ENCODE measurements at places on chromosomes 1 and 21. TPM values are rescaled to one million over a fixed set of nuclear protein-coding genes. Genes with fewer than 3 reads are reported as not detected.

GRCh38 chr1:204633665-204634064 lies 51.9 kb downstream of the LRRN2 start:
- no peak for DNase-seq

DNA sequence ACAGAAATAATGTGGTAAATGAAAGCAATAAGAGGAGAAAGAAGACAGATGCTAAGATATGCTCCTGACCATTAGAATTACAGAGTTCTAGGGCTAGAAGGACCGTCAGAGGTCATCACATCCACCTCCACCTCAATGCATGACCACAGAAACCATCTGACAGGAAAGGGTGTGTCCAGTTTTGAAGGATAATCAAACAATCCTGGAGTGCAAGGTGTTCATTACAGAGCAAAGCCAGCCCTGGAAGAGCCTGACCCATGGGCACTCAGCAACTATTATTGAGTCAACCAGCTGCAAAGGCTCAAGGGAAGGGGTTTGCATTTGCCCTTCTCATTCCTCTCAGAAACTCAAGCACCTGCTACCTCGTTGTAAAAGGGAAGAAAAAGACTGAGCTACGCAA lies 46.4 kb downstream of the TOR1AIP2 start:
- no peak for DNase-seq

DNA sequence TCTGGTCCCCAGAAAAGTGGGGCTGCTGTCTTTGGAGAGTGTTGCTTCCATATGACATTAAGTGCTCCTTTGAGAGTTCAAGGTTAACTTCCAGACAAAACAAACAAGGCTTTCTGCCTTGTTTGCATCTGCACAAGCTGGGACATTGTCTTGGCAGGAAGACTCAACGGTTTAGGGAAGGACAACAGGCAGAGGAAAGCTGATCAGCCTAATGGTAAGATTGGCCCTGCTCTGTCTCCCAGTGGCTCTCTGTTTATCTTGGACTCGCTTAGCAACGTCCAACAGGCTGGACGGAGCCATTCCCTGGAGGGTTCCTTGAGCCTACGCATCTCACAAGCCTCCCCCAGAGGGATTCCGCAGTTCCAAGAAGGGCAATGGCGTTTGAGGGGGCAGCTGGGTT lies 62.2 kb upstream of the SLC44A3 start:
- DNase-seq: peak; percentile 45

DNA sequence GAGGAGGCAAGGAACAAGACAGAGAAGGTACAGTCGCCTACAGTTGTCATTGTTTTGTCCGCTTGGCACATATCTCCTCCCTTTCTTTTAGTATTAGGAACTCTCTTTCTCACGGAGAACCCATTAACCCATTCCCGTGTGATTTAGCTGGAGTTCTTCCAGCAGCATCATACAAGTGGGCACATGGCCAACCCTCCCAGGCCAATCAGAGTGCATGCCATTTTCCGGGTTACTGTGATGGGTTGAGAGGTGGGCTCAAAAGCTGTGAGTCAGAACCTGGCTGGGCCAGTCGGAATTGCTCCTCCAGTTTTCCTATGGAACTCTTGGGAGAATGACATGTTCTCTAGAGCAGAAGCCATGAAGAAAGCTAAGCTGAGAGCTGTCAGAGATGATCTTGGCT lies 83.1 kb upstream of the SOD1 start:
- DNase-seq: no peak

DNA sequence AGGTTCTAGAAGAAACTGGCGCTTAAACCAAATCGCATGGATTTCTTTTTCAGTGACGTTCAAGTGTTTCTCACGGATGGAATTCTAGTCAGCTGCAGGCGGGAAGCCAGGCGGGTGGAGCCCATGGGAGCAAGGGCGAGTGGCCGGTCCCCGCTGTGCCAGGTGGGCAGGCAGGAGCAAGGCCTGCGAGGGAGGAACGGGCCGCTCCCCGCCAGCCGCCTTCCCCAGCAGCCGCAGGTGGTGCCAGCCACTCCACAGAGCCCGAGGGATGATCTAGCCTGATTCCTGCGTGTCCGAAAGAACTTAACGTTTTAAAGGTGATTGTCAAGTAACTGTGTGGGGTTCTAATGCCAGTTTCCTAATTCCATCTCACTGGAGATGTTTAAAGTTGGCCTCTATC lies 9.1 kb downstream of the PEX10 start:
- DNase-seq: no peak

DNA sequence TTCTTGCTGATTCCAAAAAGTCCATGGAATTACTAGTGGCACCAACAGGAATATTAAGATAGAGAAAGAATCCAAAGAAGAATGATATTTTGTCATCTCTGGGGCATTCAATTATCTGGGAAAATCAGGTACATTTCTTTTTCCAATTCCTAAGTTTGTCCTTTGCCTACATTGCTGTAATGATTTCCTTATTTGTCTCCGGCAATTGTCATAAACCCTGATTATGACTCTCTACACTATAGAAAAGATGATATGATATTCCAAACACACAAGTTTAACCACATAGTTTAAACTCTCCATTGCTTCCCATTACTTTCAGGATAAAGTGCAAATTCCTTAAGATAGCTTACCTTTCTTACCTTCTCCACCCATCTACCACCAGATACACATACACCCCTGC lies 647.0 kb downstream of the PLPP3 start:
- DNase-seq: no peak

- DNase-seq: peak; percentile 70
Measured at GRCh38 chr1:18948913-18949685, 7.4 kb downstream of the IFFO2 start.

- DNase-seq: peak; percentile 62
Measured at GRCh38 chr1:152328801-152329391, 3.9 kb upstream of the FLG start.

DNA sequence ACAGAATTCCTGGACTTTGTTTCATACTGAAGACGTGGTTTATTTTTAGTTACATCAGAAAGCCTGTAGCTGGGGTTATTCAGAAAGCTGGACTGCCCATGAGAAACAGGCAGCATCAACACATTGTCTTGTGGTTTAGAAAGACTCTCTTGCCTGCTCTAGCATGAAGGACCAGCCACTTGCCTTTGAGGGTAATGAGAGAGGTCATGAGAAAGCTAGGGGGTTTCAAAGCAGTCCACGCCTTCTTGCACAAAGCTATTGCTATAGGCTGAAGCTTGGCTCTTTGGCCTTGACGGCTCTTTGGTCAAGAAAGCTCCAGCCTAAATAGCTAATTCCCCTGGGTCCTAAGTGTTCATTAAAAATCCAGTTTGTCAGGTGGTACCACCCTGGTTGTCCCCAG lies 208.1 kb downstream of the PRDM2 start:
- DNase-seq: no peak

GRCh38 chr1:1600861-1601563 lies 1.1 kb upstream of the FNDC10 start:
- DNase-seq: no peak

- DNase-seq: peak; percentile 30
Measured at GRCh38 chr1:47934243-47934805, 62.9 kb downstream of the TRABD2B start.

GRCh38 chr1:206778031-206778430 lies 5.7 kb upstream of the IL10 start:
- no peak for DNase-seq

- DNase-seq: no peak
Measured at GRCh38 chr1:76510672-76511557, 356.4 kb upstream of the ST6GALNAC5 start.

GRCh38 chr1:172003766-172004530 lies 162.7 kb downstream of the DNM3 start:
- DNase-seq: peak; percentile 32

GRCh38 chr1:3067301-3067670 lies 1.7 kb upstream of the PRDM16 start:
- DNase-seq: no peak

- DNase-seq: peak; percentile 94
Measured at GRCh38 chr1:247007511-247008405, at the start of gene ZNF695. ZNF695 (minus strand) TSS chr1:247008057; CDS start chr1:247007908, 149 bp downstream.

DNA sequence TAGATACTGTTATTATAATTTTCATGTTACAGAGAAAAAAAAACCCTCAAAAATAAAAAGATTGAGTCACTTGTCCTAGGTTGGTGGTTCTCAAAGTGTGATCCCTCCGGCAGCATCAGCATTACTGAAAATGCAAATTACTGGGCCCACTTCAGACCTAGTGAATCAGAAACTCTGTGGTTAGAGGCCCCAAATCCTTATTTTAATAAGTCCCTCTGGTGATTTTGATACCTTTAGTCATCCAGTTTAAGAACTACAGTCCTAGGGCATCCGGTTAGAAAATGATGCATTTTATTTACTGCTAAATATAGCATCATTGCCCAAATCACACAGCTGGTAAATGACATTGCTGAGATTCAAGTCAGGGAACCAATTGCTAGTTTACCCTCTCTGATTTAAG lies 203.7 kb upstream of the RUNX1 start:
- DNase-seq: peak; percentile 28

DNA sequence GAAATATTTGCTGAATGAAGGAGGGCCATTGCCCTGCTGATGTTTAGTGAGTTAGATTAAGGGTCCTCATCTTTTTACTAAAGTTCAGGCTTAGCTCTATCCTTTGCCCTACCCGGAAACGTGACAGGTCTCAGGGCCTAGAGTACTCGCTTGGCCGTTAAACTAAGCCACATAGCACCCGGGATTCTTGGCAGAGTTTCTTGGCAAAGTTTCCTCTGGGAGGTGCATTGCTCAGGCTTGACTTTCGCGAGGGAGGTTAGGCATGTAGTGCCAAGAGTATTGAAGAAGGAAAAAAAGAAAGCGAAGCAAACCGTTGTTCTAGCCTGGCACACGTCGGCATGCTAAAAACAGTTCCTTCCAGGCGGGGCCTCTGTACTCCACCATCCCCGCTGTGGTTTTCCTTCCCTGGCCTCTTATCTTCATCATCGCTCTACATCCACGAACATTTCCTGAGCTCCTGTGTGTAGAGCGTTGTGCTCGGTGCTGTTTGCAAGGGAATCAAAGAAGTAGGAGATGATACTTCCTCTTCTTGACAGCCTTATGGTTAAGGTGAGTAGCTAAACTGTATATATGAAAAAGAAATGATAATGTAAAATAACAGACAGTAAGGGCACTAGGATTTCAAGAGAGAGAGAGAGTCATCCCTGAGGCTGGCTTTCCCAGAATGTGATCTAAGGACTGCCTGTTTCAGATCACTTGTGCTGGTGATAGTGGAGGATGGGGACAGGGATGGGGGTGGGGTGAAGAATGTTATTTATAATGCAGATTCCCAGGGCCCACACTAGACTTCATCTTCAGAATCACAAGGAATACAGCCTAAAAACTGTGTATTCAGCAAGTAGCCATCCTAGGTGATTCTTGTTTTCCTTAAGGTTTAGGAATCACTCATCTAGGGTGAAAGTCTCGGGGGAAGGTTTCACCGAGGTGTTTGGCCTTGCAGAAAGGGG lies 18.8 kb downstream of the RNF220 start:
- DNase-seq: peak; percentile 51

DNA sequence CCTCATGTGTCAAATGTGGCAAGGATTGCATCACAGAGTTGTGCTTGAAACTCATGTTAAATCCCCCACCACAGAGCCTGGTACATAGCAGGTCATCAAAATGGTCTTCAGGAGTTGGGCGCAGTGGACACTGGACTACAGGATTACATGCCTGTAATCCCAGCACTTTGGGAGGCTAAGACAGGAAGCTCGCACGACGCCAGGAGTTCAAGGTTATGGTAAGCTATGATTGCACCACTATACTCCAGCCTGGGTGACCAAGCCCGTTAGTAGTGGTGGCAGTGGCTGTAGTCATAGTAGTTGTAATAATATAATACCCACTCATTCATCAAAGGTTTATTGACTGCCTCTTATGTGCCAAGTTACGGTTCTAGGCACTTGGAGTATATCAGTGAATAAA lies 123.4 kb upstream of the IRF2BP2 start:
- DNase-seq: no peak

DNA sequence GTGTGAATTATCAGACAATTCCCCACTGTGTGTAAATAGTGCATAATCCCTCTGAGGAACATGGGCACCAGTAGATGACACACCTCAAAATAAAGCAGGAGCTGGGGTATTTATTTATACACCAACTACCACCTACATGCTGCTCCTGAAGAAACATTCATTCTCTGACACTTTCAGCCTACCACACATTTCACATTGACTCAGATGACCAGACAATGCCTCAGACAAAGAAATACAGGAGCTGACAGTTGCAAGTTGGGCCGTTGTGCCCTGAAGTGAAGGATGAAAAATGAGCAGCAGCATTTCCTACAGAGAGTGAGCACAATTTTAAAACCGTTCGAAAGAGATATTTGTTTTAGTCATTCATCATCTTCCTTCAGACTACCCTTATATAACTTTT lies 63.2 kb downstream of the RGS2 start:
- no peak for DNase-seq

- DNase-seq: no peak
Measured at GRCh38 chr21:29550205-29550604, 251.5 kb downstream of the BACH1 start.

DNA sequence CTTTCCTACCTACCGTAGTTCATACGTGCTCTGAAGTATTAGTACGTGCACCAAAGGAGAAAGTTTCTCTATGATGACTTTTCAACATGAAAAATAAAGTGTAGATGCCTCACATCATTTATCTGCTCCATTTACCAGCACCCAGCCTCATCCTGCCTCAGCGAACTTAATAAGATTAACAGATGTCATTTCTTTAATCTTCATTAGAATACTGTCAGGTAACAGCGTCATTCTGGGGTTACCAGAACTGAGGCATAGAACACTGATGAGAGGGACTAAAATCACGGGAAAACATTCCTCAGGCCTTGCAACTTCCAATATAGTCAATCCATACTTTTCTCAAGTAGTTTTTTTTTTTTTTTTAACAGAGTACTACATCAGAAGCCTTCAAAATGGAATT lies 43.2 kb upstream of the DISC1 start:
- no peak for DNase-seq

DNA sequence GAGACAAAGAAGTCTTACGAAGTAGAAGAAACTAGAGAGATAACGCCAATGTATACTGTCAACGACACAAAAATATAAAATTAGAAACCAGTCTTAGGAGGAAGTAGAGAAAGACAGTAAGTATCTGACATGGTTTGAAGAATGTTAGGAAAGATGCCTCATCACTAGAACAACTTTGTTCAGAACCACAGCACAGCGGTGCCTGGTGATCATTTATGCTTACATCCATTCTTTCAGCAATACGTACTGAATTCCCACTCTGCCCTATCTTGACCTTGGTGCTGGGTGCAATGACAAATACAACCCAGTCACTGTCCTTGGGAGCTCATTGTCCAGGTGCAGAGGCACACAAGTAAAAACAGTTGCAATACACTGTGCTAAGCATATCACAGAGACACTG lies 104.4 kb downstream of the TM2D1 start:
- no peak for DNase-seq

- DNase-seq: no peak
Measured at GRCh38 chr1:97034651-97035050, 313.1 kb downstream of the PTBP2 start.

- no peak for DNase-seq
Measured at GRCh38 chr1:87650306-87650705, 321.6 kb downstream of the LMO4 start.

The APCS gene
- polyA plus RNA-seq: not detected

The CCDC185 gene
- not detected for polyA plus RNA-seq

The RABGGTB gene
- polyA plus RNA-seq: 87.5 TPM

The TEX38 gene
- polyA plus RNA-seq: not detected

The DYRK3 gene
- polyA plus RNA-seq: 9.3 TPM

The OR6K3 gene
- polyA plus RNA-seq: not detected

The SFN gene
- polyA plus RNA-seq: 0.19 TPM
